ENCODE measurements at places on chromosomes 7 and 10.

DNA sequence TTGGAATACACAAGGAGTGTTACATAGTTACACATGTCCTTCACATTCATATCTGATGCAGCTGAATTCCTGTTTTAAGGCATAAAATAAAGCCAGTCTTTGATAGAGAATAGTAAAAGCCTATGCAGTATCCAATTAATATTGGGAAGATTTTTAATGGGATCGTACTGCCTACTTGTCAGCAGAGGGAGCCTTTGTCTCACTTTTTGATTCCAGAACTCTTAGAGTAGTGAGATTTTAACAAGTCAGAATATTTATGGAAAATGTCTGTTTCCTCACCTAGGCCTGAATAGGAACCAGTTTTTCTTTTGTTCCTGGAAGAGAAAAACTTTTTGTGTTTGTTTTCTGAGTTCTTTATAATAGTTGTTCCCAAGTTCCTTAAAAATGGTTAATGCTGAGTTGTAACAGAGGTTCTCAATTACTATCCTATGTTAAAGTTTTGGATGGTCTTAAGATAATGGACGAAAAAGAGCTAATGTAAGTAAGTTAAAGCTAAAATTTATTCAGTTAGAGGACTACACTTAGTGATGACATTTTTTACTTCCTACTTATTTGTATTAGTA is 114.0 kb downstream of the BBS9 start:
- no peak for DNase-seq

DNA sequence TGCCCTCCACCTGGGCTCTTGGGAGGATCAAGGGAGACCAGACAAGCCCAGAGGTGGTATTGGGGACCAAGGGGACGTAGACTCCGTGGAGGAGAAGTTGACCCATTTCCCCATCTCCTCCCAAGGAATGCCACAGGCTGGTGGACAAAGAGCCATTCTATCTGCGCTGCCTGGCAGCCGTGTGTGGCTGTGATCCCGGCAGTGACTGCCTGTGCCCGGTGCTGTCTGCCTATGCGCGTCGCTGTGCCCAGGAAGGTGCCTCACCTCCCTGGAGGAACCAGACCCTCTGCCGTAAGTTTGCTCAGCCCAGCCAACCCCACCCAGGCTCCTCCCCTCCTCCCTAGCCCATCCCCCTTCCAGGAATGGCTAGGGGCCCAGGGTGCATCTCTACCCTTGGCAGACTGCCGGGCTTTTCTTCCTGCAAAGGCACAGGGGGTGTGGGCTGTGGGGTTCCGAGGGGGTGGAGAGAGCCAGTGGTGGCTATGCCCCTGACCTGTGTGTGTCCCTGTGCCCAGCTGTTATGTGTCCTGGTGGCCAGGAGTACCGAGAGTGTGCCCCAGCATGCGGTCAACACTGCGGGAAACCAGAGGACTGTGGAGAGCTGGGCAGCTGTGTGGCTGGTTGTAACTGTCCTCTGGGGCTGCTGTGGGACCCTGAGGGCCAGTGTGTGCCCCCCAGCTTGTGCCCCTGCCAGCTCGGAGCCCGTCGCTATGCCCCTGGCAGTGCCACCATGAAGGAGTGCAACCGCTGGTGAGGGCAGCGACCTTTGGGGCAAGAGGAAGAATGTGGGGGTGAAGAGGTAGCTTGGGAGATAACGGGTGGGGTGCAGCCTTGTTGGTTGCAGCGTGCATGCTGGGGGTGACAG is 10.2 kb upstream of the ZNF467 start:
- DNase-seq: no peak

- no peak for DNase-seq
Observed at GRCh38 chr7:140404565-140405065, 757 bp downstream of the RAB19 start.

- DNase-seq: no peak
Observed at GRCh38 chr7:79317728-79318127, 135.7 kb downstream of the MAGI2 start.

- no peak for DNase-seq
Observed at GRCh38 chr10:14945108-14945507, 8.8 kb downstream of the DCLRE1C start.

GRCh38 chr10:73953665-73954064 is 42.7 kb downstream of the PLAU start:
- DNase-seq: no peak

- DNase-seq: peak; percentile 91
Observed at GRCh38 chr7:44978511-44979366, at the start of gene MYO1G. Gene MYO1G, minus strand, starts transcription at chr7:44979015. Its CDS starts 54 bp downstream, at chr7:44978961.

DNA sequence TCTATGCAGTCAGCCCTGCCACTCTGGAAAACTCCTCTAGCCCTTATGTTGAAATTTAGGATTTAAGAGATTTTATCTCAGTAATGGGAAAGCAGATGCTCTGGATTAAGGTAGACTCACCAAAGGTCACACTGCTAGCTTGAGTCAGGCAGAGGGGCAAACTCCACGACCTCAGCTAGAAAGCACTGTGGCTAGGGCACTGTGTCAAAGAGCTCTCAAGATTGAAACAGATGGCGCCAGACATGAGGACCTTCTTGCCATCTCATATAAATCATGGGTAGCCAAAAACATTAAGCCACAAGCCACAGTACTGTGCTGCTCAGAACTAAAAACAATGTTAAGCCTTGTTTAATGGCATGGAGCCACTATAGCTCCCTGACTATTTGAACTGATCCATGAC is 188.7 kb downstream of the DNAJC1 start:
- DNase-seq: no peak

DNA sequence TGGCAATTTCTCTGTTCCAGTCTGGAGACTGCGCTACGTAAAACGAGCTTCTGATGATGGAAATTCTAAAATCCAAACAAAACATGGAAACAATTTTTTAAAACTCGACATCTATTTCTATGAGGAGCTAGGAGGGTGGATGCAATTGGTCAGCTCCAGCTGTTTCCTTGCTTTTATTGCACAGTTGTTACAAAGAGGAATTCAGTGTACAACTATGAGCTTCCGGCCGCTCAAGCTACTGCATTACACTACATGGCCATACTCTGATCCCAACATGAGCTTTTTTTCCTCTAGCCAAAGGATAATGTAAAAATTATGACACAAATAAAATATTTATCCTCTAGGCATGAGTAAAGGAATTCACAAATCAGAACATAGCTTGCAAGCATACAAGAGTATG is 403.1 kb upstream of the C7orf33 start:
- DNase-seq: no peak

- no peak for DNase-seq
Observed at GRCh38 chr10:119323085-119324016, 116.0 kb downstream of the GRK5 start.

GRCh38 chr7:106165337-106165736 is 53.2 kb upstream of the SYPL1 start:
- DNase-seq: no peak

DNA sequence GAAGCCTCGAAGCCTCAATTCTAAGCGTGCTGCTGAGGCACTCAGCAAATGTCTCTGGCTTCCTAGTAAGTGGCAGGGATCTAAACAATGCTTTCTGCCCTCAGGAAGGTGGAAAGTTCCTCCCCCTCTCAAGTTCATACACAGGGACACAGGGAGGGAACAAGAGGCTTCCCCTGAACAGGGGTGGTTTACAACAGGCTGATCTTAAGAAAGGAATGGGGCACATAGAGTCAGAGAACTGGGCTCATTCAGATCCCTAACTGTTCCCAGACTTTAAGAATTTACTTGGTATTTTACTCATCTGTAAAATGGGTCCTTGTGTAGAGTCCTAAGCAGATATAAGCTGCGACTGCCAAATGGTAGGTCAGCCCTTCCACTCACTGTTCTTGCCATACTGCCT is 2.5 kb downstream of the TNS3 start:
- DNase-seq: no peak

DNA sequence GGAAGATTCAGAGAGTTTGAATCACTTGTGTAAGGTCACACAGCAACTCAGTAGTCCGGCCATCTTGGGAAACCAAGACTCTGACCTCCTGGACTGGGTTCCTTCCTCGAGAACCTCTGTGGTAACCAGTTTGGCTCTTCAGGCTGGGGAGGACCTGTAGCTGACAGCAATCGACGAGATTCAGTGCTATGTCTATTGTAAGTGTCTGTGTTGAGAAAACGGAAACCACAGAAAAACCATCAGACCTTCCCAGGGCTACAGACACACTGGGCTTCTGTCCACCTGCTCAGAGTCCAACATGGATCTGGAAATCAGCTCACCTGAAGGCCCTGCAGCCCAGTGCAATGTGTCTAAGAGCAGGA is 403.7 kb downstream of the RPS24 start:
- DNase-seq: no peak

GRCh38 chr7:41544241-41544640 is 158.6 kb downstream of the INHBA start:
- no peak for DNase-seq

GRCh38 chr10:88642963-88643362 is 21.3 kb upstream of the LIPF start:
- no peak for DNase-seq

DNA sequence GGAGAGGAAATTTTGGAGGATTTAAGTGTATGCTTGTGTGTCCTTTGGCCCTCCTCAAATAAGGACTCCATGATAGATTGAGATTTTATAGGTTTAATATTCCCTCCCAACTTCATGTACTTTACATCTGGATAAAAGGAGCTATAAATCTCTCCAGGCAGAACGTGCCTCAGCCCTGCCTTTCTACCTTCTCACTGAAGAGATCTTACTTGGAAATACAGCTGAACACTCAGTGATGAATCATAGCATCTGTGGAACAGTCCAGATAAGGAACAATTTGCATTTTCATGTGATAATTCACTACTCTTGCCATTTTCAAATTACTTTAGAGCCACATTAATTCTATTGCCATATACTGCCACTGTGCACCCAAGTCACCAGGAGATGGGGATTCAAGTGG is 364.6 kb upstream of the PODXL start:
- DNase-seq: no peak

- DNase-seq: no peak
Observed at GRCh38 chr7:134533288-134533771, 6.0 kb downstream of the AKR1B10 start.

DNA sequence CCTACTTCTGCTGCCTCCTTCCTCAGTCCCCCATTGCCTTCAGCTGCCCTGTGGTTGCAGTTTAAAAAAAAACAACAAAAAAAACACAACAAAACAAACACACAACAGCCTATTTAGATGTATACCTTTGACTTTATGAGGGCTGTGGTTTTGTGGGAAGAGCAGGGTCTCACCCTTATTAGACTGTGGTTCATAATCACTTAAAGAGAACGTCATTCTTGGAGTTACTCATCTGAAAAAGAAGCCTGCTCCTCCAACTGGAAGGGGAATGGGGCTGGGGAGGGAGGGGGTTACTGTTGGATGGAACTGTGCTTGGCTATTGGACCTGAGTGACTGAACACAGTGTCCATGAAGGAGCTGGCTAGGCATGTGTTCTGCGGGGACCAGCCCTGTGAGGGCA is 48.1 kb downstream of the SDK1 start:
- no peak for DNase-seq

DNA sequence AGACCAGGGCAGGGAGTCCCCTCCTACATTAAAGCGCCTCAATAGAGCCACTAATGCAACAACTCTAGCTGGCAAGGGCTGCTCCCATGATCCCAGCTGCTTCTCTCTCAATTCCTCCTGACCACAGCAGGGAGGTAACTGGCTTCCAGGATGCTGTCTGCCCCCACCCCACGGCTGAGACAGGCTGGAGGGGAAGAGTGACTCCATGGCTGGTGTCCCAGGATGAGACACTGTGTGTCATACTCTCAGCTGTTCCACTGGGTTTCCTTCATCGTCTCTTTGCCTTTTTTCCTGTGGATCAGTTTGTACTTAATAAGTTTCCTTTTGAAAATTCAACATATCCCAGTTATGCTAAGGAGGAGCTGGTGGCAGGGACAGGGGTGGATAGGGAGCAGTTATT is 27.7 kb upstream of the MYH16 start:
- DNase-seq: no peak

- no peak for DNase-seq
Observed at GRCh38 chr10:13820119-13820963, 233.6 kb downstream of the PRPF18 start.

GRCh38 chr7:21766218-21766617 is 179.5 kb downstream of the CDCA7L start:
- DNase-seq: no peak

GRCh38 chr7:136956671-136957070 is 88.2 kb downstream of the CHRM2 start:
- DNase-seq: no peak

DNA sequence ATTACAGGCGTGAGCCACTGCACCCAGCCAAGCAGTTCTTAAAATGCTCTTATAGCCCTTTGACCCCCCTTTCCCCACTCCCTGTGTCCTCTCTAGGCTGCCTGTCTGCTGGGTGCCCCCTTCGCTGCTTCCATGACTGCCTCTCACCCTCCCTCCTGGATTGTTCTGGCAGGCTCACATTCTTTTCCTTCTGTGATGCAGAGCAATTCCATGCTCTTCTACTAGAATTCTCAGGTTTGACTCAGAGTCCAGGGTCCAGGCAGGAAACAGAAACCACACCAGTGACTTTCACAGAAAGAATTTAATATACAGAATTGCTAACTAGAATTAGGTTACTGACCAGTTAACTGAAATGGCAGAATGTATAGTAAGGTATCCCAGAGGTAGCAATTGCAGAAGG is 244.8 kb downstream of the BAMBI start:
- DNase-seq: no peak

DNA sequence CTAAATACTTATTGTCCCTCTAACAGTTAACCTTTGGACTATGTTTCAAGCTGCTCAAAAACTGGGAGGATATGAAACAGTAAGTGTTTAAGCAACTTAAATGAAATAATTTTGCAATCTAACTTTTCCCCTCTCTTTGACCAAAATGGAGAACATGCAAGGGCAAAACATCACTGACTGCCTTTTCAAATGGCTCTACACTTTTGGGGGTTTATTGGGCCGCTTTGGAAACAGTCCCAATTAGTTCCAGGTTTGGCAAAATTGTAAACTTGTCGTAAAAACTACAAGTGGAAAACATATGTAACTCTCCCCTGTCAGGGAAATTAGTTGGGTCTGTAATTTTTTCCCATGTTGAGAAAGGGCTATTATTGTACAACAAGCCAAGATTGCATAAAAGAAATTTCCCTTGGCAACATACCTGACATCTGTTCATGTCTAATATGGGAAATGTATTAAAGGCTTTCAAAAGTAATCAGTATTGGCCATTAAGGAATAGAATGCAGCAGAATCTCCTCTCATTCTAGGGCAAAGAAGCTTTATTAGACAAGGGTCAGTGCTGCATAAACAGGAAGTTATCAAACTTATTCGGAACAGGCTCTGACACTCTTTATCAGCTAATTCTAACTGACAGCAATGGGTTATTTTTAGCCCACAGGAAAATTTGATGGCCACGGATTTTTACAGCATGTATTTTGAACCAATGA is 157.9 kb downstream of the ARID5B start:
- DNase-seq: no peak

DNA sequence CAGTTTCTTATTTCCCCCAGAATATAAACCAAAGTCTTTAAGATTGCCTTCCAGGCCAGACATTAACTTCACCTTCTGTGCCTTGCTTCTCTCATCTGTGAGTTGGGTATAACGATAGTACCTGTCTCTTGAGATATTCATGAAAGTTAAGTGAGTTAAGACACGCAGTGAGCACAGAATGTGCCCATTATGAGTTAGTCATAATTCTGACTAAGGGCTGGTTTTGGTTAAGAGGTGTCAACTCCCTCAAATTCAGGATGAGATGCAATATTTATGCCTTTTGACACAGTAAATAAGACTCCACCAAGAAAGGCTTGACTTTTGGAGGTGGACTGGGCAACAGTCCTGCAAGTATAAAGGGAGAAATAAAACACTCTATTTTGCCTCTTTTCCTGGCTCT is 528.7 kb upstream of the IGFBP3 start:
- DNase-seq: no peak
